T-helper 1 cell (primary cell): ENCODE measurements at places on chromosomes 6 and 20.

- DNase-seq: no peak
Observed at GRCh38 chr6:110140650-110141049, 38.8 kb downstream of the WASF1 start.

DNA sequence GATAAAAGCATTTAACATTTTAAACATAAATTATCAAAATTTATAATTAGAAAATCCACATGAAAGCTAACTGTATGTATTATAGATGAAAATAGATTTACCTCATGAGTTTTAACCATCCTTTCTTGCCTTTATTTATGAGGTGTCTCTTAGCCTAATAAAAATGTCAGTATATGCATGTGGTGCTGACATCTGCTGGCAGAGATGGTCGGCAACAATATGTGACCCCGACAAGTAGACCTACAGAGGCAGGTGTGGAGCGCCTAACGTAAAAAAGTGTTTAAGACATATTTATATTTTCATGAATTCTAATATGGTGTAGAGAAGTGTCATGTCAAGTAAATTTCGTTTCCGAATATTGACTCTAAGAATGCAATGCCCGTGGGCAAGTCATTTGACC lies 149.0 kb upstream of the FUT9 start:
- DNase-seq: no peak

- no peak for DNase-seq
Observed at GRCh38 chr6:148518511-148519156, 176.0 kb downstream of the SASH1 start.

DNA sequence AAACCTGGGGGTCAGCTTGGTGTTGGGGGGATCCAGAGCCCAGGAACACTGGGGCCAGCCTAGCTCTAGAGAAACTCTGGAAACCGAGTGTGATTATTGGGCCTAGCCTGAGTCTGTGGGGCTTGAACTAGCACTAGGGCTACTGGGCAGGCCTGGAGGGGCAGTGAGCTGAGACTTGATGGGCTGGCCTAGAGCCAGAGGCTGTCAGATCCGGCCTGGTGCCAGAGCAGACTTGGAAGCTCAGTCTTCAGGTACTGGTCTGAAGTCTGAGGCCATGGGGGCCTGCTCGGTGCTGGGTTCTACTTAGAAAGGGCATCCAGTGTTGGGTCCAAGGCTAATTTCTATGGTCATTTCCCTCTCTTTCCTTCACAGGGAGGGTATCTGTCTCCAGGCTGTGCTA lies 2.7 kb downstream of the DEFB112 start:
- DNase-seq: no peak

GRCh38 chr6:158293122-158293521 lies 19.1 kb upstream of the TULP4 start:
- DNase-seq: no peak

GRCh38 chr6:14401246-14401645 lies 283.7 kb downstream of the CD83 start:
- no peak for DNase-seq

- DNase-seq: peak; percentile 19
Observed at GRCh38 chr6:146770965-146771735, 172.4 kb downstream of the ADGB start.

DNA sequence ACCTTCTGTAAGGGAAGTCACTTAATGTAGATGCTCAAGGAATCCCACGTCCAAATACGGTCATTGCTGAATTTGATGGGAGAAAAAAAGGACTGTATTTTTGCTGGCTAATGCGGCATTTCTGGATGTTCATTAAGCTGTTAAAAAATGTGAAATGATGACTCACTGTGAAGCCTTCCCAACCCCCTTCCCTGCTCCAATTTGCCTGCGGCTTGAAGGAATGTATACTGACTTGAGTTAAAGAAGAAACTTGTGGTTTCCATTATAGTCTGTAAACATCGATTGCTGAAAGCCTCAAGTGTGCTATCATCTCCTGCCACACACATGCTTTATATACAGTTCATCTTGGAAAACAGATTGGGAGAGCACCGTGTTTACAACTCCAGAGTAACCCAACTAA lies 249.1 kb upstream of the JAG1 start:
- DNase-seq: no peak

GRCh38 chr6:10528158-10528981 lies 7.2 kb downstream of the GCNT2 start:
- no peak for DNase-seq

DNA sequence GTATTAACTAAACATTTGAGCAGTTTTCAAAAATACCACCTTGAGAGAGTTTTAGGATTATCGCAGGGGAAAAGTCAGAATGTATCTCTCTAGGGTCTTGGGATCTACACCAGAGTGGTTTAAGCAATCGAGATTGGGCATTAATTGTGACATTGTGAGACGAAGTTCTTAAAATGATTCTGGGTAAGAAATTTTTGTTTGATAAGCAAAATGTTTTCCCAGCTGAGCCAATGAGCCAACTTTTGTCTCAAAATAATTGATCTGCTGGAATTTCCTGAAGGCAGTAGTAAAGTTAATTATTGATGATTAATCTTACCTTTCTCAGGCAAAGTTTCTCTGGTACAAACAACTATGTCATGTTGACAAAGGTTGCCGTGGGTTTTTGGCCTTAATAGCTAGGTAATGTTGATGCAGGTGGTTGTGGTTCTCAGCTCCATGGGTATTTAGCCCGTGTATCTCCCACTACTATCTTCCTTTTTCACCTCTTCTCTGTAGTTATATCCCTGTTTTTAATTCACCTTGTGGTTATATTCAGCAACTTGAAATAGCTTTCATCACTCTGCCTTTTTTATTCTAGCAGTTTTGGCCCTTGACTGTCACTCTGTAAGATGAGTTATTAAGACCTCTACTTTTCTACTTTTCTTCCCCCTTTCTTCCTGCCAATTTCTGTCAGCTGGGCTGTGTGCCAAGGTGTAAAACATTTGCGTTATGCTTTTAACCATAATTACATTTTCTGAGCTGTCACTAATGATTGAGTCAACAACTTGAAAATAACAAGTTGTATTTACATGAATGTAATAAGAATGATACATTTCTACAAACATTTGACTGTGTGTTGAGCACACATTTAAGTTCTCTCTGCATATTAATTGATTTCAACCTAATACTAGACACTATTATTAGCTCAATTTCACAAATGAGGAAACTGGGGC lies 368.3 kb upstream of the BTBD3 start:
- no peak for DNase-seq

GRCh38 chr6:158496700-158497099 lies 63.2 kb upstream of the TMEM181 start:
- no peak for DNase-seq

DNA sequence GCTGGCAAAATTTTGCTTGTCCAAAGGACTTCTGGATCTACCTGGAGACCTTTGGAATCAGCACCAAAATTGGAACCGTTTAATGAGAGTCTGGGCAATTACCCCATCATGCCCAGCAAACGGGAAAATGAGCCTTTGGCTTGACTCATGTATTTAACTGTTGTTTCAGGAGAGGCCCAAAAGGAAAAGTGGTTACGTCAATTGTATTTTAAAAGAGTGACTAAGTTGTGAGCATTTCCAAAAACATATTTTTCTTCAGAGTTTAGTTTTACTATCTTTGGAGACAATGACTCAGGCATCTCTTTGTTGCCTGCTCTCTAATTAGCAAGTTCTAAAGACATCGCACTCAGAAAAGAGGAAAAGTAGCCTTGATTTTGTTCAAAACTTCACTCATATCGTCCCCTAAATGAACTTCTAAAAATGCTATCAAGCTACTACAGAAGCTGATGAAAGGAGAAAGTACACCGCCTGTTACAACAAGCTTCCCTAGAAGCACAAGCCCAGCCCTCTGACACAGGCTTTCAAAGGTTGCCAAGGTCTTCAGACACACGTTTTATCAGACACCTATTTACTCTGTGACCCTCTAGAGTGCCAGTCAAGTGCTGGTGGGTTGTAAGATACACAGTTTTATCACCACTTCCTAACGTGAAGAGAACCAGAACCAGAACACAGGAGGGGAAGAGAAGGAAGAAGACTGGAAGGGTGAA lies 146.2 kb downstream of the TBX18 start:
- no peak for DNase-seq

GRCh38 chr20:34979366-34980153 lies 23.9 kb downstream of the MYH7B start:
- DNase-seq: no peak

GRCh38 chr20:51360451-51361201 lies 181.9 kb downstream of the NFATC2 start:
- DNase-seq: no peak

DNA sequence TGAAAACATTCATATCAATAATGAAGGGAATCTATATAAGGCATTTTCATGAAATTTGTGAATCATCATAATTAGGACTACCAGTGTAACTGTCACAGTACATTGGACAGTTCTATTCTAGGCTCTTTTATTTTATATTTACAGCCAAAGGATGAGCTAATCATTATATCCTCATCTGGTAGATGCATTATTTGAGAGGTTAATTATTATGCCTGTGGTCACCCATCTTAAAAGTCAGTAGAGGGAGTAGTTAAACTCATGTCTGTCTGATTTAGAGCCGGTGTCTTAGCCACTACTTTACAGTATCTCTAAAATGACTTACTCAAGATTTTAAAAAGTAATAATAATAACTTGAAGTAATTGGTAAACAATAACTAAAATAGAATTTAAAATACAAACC lies 899.3 kb upstream of the MAP3K7 start:
- no peak for DNase-seq

GRCh38 chr6:6366803-6367202 lies 46.3 kb upstream of the F13A1 start:
- DNase-seq: no peak

DNA sequence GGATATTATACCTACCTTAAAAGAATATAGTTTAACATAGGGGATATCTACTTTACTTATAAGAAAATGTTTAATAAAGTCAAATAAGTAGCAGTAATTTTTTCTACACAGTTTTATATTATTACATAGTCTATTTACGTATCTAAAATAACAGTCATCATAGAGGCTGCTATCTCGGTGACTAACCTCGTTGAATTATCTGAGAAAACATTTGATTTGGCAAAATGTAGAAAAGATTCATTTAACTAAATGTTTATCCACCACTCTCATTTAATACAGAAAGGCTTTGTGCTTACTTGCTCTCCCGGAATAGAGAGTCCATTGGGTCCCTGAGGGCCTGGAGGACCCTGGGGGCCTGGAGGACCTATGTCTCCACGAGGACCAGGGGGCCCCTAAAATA lies 103.6 kb downstream of the COL12A1 start:
- no peak for DNase-seq
